ENCODE measurements at places on chromosomes 3 and 15.

DNA sequence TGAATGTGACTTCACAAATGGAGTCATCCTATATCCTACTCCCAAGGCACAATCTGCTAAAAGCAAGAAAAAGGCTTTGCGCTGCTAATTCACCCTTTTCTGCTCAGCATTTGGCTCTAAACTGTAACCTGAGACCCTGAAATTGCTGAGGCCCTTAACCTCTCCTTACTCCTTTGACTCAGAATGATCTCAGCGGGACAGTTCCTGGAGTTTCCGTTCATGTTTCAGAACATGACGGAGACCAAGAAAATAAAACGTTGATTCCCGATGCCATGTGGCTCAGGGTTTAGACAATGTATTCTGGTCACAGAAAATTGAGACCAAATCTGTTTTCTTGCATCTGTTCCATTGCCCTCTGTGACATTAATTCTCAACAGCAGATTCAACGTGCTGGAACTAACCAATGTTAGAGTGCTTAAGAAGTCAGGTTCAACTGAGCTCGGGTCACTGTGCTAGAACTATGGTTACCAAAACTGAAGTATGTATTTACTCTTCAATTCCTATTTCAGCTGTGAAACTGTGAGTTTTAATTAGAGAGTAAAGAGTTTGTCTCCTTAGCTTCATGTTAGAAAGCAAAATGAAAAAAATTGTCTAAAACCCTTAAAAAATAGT lies 45.4 kb upstream of the TMC3 start:
- no peak for DNase-seq

DNA sequence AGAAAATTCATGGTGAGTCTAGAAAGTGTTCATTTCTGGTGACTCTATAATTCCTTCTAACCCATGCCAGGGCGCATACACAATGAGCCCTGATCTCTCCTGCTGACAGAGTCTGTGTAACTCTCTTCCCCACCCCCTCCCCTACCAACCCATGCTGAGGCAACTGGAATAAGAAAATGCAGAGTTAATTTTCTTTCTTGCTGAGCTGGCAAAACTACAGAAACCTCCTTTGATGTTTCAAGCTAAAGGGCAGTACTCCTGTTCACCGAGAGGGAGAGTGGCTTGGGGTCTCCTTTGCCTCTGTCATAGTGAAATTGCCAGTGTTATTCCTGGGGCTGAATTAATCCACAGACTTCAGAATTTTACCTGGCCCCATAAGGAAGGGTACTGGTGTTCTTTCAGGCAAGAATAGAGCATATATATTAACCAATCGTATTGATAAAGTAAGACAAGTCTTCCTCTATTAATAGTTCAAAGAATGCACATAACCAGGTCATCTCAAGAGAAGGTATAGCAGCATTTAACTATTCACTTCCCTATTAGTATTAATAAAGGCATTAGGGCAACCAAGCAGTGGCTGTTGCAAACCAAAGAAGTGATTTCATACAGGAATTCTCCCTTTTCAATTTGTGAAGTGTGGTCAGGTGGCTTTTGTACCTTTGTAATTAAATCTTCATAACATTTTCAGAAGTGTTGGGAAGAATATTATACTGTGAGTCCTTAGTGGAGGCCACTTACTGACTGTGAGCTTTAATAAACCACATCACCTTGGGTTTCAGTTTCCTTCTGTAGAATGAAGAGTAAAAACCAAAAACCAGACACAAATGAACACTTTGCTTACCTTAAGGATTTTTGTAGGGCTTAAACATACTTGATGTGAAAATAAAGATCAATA lies 4.1 kb downstream of the GAP43 start:
- no peak for DNase-seq

DNA sequence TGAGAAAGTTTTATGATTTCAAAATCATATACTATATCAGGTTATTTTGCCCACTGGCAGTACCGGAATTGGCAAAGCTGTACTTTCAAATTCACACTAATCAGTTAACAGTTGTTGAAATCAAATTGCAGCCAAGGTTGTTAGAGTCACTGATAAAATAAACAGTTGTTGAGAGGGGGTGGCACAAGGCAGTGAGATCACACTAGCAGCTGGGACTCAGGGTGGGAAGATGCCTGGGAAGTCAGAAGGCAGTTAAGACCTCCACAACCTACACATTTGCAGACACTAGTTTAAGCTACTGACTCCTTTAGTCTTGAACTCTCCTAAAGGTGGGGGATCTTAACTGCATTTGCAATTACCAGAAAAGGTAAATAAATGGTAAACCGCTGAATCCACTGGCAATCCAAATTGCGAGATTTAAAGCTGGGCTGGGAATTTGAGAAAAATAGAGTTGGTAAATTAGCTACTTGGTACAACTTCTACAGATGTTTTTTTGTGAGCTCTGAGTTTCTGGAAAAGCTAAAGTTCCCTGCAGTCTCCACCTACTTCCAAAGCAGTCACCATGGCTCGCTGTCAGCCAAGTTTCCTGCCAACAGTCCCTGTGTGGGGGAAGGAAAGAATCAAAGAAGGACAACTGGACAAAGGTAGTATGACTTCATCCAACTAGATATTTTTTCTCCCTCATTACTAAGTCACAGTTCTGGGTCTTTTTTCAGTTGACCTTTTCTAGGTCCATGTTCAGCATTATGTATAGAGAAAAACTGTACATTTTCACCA lies 105.7 kb downstream of the ZNF385D start:
- no peak for DNase-seq

DNA sequence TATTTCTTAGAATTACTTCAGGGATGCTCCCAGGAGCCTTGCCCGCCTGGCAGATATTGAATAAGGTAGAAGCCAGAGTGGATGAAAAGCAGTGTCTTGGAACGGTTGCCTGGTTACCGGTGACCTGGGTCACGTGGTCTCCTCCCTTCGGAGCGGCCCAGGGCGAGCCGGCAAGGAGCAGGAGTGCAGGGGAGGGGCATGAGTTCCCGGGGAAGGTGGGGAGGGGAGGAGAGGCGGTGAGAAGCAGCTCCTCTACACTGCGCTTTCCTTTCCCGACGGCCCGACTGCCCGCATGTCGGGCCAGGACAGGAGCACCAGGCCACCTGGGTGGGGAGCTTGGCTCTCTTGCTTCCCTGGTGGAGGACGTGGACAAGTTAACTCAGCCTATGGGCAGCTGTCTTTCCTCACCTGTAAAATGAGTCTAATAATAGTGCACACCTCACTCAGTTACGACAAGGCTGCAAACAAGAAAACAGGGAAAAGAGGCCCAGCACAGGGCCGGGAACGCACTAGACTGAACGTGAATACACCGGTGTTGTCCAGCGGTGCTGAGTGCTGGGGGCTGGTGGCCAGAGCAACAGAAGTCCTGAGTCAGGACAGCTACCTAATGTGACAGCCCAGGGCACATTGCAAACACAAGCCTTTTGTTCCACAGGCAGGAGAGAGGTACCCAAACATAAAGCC lies 198.3 kb downstream of the ADAMTS9 start:
- DNase-seq, result peak; percentile 42

- no peak for DNase-seq
These were observed 517.1 kb upstream of the CCDC54 start for GRCh38 chr3:106860182-106860581.

DNA sequence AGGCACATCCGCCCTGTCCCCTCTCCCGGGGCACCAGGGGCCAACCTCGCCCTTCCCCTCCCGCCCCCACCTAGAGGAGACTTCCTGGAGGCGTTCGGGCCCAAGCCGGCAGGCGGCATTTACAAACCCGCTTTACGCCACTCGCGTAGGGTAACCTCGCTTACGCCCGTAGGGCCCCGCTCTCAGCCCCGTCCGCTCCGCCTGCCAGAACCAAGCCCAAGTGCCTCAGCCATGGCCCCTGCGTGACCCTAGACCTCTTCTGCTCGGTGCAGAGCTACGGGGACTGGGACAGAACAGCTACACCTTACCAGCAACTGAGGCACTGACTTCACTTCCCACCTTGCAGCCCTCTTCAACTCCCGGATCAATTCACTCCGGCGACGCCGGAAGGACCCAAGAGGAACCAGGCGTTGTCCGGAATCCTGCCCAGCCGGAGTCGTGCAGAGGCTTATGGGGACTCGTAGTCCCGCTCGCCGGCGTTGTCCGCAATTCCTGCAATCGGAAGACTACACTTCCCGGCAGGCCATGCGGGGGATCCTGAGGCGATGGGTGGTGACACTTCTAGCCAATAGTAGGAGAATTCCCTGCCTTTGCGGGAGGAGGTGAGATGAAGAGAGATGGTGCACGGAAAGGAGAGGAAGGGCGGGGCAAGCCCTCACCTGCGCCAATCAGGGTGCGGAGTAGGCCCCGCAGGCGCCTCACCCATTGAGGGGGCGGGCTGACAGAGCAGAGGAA lies at the start of gene PDCD10:
Gene PDCD10 (minus strand): TSS at position 395 of the 735 bp plus-strand sequence. CDS start 14,735 bp downstream, outside the sequence.
- peak; percentile 99 for DNase-seq

DNA sequence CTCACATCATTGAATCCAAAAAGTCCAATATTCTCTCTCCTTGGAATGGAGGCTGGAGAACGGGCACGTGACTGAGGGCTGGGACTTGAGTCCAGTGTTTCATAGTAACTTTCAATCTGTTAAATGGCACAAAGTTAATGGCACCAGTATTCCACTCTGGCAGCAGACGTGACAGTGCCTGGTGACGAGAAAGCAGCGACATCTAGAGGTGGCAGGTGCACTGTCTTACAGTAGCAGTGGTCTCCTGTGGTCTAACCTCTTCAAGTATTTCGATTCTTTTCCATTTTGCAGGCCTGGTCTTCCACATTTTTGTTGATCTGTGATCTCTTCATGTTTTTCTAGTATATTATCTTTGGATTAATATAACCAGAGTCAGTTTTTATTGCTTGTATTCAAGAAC lies 107.1 kb downstream of the OXSM start:
- DNase-seq, result no peak

GRCh38 chr3:6079011-6079410 lies 781.9 kb upstream of the GRM7 start:
- no peak for DNase-seq

- no peak for DNase-seq
These were observed 16.9 kb downstream of the IP6K1 start for GRCh38 chr3:49769286-49769915.

DNA sequence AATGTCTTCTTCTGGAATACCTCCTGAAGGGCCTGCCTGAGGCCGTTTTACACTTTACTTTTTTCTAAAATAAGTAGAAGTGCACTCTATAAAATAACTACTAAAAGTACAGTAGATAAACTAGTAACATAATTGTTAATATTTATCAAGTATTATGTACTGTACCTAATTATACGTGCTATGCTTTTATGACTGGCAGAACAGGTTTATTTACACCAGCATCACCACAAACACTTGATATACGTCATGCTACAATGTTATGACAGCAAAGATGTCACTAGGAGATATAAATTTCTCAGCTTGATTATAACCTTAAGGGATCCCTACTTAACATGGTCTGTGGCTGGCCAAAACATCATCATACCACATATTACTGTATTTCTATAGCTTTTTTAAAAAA lies 29.4 kb downstream of the DLG1 start:
- DNase-seq, result no peak

GRCh38 chr3:32778389-32778788 lies 39.4 kb upstream of the TRIM71 start:
- no peak for DNase-seq

- no peak for DNase-seq
These were observed 59.6 kb downstream of the COL6A6 start for GRCh38 chr3:130576375-130577266.

DNA sequence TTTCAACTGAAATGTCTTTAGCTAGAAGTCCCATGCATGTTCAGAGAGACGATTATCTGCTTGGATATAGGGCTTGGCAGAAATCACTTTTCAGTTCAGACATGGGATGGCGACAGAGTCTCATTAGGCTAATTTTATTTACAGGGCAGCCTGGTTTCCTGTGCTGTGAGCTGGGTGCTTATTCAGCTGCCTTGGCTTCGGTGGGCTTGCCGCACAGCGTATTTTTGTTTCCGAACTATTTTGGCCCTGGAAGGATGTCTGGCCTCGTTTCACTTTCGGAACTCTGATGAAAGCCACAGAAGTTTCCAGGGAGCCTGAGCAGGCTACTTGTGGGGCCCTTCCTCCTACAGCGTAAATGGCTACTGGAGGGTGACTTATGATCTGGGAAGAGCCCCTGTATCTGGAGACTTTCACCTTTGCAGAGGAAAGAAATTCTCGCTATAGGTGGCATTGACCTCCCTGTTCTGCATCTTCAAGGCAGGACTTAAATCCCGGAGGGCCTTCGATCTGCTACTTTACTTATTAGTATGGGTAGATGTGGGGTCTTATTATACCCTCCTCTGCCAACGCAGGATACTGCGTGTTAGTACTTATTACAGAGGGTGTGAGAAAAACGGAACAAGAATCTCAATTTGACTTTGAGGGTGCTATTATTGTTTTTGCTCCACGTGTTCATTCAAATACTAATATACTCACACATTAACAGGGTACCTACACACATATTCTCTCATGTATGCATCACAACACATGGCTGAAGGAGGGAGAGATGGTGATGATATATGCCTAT lies 364.0 kb upstream of the RBMS3 start:
- peak; percentile 61 for DNase-seq

GRCh38 chr15:64877435-64877834 lies 34.3 kb upstream of the ANKDD1A start:
- DNase-seq, result peak; percentile 74

DNA sequence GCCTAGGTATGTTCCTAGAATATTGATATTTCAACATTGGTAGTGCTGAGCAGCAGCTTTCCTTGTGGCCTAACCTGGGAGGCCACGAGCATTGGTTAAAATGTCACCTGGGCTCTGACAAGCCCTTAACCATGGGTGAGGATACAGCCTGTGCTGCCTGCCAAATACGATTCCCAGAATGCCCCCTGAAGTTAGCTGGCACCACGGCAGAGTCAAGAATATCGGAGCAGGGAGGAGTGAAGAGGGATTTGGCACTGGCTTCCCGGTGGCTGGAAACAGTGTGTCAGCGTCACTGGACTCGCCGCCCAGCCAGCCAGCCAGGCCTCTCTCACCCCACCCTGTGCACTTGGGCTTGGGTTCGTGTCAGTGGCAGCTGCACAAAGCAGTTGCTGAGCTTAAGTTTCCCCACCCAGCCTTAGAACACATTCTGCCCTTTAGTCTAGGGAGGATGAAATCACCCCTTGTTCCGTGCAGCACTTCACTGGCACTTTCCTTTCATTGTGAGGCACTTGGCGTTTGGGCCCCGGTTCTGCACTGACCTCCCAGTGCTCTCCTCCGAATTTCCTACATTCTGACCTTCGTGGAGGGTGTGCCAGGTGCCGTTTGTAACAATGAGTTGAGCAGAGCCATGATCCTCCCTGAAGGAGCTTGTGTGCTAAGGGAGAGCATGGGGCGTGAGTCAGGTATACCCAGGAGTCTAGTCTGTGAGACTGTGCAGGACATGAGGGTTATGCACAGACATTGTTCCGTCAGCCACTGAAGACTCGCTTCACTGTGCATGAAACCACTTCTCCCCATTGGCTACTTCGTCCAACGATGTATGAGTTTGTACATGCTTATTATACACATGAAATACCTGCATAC lies 152.8 kb upstream of the BHLHE40 start:
- no peak for DNase-seq

DNA sequence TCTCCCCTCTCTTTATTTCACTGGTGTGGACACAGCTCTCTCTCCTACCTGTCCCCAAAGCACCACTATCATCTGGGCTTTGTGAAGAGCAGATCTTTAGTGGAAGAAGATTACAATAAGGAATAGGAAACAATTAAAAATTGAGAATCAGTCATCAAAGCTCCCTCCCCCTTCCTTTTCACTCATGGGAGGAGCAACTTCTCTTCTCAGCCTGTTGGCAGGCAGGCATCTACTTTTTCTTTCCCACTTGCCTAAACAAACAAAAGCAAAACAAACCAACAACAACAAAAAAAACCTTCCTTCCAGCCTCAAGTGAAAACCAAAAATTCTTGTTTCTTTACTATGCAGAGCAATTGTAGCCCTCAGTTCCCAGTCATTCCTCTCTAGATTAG lies 125.5 kb upstream of the BHLHE40 start:
- no peak for DNase-seq
